Tibial nerve (tissue), 4 donors: ENCODE measurements at places on chromosomes 5 and 9.

GRCh38 chr9:91395106-91395552, 28.5 kb downstream of the NFIL3 start:
- no peak overlapping the region for H3K4me3 ChIP-seq
- H3K27me3 ChIP-seq, result no peaks in the 10 kb centered on the region
- no peak for DNase-seq
- no peaks in the 10 kb centered on the region for H3K4me1 ChIP-seq

- no peak overlapping the region for H3K27ac ChIP-seq
- no peaks in the 10 kb centered on the region for H3K27me3 ChIP-seq
- H3K4me1 ChIP-seq, result no peaks in the 10 kb centered on the region
- no peak for DNase-seq
- H3K4me3 ChIP-seq, result no peak overlapping the region
Observed at GRCh38 chr5:50328193-50328729, 112.8 kb downstream of the EMB start.

GRCh38 chr9:125513303-125513667, 193.7 kb downstream of the MAPKAP1 start:
- no peaks in the 10 kb centered on the region for H3K36me3 ChIP-seq
- no peak overlapping the region for H3K4me3 ChIP-seq
- no peak for DNase-seq
- no peaks in the 10 kb centered on the region for H3K27me3 ChIP-seq

DNA sequence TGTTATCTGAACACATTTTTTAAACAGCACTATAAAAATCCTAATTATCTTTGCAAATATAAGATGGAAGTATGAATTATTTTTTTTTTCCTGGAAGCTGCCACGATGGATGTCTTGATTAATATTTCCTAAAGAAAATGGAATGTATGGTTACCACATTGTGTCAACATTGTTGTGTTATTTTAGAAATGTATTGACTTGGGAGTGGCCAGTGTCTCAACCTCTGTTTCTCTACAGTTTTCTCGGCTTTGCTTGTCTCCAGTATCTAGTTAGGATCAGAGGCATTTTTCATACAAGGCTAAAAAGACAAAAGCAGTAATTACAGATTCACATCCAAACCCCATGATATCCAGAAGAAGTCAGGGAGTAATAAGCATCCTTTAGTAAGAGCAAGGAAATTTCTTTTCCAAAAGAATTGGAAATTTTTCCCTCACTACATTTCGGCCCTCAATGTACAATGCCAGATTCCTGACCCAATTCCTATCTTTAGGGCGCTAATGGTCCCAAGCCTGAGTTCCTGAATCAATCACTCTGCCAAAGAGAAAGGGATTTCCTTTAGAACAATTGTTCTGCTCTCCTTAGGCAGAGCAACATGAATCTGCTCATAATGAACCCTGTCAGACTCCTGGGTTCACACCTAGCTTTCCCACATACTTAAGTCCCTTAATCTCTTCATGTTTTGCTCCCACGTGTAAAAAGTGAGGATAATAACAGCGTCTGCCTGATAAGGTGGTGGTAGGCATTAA, 111.7 kb downstream of the EDIL3 start:
- H3K27me3 ChIP-seq, result no peaks in the 10 kb centered on the region
- H3K4me3 ChIP-seq, result no peak overlapping the region
- no peaks in the 10 kb centered on the region for H3K36me3 ChIP-seq
- DNase-seq, result no peak

GRCh38 chr5:124728968-124729332, 17.5 kb downstream of the ZNF608 start:
- H3K36me3 ChIP-seq, result no peaks in the 10 kb centered on the region
- no peak overlapping the region for H3K27ac ChIP-seq

- DNase-seq, result no peak
- no peaks in the 10 kb centered on the region for H3K4me1 ChIP-seq
- H3K4me3 ChIP-seq, result no peak overlapping the region
- H3K27ac ChIP-seq, result no peak overlapping the region
- no peaks in the 10 kb centered on the region for H3K36me3 ChIP-seq
Observed at GRCh38 chr9:75957116-75957515, 66.6 kb downstream of the PCSK5 start.

DNA sequence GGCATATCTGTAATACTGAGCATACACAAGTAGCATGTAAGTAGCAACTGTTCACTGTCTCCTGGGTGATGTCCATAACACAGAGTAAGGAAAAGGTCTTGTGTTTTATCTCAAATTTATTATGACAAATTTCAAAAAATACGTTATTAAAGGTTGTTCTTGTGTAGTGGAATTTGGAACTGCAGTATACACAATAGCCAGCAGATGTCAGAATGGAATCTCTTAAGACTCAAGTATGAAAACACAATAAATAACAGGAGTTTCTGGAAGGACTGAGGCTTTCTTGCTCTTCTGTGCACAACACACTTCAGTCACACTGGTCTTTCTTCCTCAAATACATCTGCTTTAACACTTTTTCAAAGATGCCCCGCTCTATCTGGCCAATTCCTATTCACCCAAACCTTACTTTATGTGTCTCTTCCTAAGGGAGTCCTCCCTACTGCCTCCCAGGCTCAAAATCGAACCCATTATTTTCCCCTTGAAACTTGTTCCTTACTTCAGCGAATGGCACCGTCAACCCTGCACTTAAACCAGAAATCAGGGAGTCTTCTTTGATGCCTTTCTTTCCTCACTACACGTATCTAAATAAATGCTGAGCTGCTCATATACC, 6.5 kb upstream of the FBXO10 start:
- H3K27ac ChIP-seq, result no peak overlapping the region
- peaks cover 56% of the 10 kb centered on the region for H3K36me3 ChIP-seq
- peaks cover 6% of the 10 kb centered on the region for H3K4me1 ChIP-seq
- no peaks in the 10 kb centered on the region for H3K27me3 ChIP-seq

DNA sequence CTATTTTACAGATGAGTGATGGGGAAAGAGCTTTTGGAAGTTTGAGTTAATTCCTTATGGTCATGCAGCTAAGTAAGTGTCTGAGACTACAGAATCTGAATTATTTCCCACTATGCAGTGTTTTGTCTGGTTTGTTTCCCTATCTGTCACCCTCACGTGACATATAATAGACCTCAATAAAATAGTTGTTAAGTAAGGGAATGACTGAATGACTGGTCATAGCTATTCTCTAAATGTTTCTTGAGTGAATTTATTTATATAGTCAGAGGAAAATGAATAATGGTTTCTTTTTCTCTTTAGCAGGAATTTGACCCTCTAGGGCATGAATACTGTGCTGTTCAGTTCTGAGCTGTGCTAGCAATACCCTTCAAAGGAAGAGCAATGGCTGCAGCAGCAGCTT, 10.3 kb downstream of the TRIM32 start:
- H3K4me1 ChIP-seq, result no peaks in the 10 kb centered on the region
- H3K27ac ChIP-seq, result no peak overlapping the region
- H3K36me3 ChIP-seq, result peaks cover 60% of the 10 kb centered on the region
- no peaks in the 10 kb centered on the region for H3K27me3 ChIP-seq
- no peak overlapping the region for H3K4me3 ChIP-seq

DNA sequence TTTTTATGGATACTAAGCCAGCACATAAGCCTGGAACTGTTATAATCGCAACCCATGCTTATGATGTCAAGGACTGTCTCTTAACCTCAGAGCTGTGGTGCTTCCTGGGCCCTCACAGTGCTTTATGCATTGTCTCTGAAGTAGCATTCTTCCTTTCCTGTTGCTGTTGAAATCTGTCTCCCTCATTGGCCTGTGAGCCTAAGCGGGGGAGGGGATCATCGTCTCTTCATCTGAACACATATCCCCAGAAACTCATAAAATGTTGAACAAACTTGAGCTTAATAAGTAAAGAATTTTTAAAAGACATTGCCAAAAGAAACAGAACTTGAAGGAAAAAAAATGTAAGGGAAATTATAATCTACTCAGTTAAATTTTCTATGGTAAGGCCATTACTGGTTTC, 80.3 kb downstream of the SGCD start:
- H3K4me3 ChIP-seq, result no peak overlapping the region
- no peak for DNase-seq
- no peak overlapping the region for H3K27ac ChIP-seq
- no peaks in the 10 kb centered on the region for H3K36me3 ChIP-seq
- H3K4me1 ChIP-seq, result peaks cover 17% of the 10 kb centered on the region

GRCh38 chr9:130689937-130690700, 3.5 kb upstream of the EXOSC2 start:
- H3K27ac ChIP-seq, result peak overlapping the region; percentile 75
- H3K36me3 ChIP-seq, result no peaks in the 10 kb centered on the region
- peak; percentile 42 for DNase-seq
- H3K4me1 ChIP-seq, result peaks cover 15% of the 10 kb centered on the region
- peak overlapping the region; percentile 50 for H3K4me3 ChIP-seq

- no peaks in the 10 kb centered on the region for H3K36me3 ChIP-seq
- no peak for DNase-seq
- H3K4me3 ChIP-seq, result no peak overlapping the region
- H3K27ac ChIP-seq, result no peak overlapping the region
- H3K4me1 ChIP-seq, result no peaks in the 10 kb centered on the region
- H3K27me3 ChIP-seq, result no peaks in the 10 kb centered on the region
Observed at GRCh38 chr5:122929001-122929400, 83.6 kb downstream of the SNX24 start.

- H3K4me3 ChIP-seq, result no peak overlapping the region
- no peak for DNase-seq
- H3K4me1 ChIP-seq, result no peaks in the 10 kb centered on the region
- H3K27me3 ChIP-seq, result no peaks in the 10 kb centered on the region
Observed at GRCh38 chr5:61587125-61587524, 255.1 kb downstream of the ZSWIM6 start.

DNA sequence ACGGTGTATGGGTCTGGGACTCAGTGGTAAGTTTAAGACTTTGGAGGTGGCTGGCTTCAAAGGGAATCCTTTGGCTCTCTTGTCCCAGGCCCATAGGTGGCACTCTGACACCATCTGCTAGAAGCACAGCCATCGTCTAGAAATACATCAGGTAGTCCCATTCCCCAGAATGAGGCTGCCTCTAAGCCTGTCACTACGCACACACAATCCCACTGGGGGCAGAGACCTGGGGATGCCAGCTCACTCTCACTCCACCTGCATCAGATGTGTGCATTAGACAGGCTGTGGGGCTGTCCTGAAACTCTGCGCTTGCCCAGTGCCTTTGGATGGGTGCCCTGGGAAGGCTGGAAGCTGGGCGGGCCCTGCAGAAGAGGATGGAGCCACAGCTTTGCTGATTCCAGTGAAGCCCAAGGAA, 127.5 kb upstream of the PANK3 start:
- no peaks in the 10 kb centered on the region for H3K27me3 ChIP-seq
- DNase-seq, result no peak
- no peak overlapping the region for H3K27ac ChIP-seq
- H3K36me3 ChIP-seq, result no peaks in the 10 kb centered on the region
- H3K4me1 ChIP-seq, result no peaks in the 10 kb centered on the region
- H3K4me3 ChIP-seq, result no peak overlapping the region

DNA sequence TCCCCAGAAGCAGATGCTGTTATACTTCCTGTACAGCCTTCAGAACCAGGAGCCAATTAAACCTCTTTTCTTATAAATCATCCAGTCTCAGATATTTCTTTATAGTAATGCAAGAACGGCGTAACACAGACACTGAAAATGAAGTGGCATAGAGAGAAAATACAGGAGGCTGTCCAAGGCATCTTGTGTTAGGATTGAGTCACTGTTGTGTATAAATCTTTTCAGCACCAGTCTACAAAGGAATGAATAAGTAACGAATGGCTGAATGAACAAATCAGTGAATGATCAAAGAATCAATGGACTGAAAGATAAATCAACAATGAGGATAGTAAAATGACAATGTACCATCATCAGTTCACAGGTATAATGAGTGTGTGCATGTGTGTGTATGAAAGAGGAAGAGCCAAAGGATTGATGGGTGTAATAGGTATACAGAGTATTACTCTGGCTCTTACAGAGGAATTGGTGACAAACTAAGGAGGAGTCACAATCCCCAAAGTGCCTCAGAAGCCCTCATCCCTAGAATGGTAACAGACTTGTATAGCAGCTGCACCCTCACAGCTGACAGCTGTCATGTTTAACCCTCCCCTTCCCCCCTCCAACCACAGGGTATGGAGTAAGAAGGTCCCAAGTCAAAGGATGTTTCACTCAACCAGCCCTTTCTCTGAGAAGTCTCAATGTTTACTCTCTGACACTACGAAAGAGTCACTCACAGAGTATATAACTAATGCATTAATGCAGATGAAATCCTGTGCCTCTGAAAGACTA, 29.8 kb upstream of the MIER3 start:
- H3K4me1 ChIP-seq, result no peaks in the 10 kb centered on the region
- H3K27ac ChIP-seq, result no peak overlapping the region
- DNase-seq, result no peak
- no peaks in the 10 kb centered on the region for H3K36me3 ChIP-seq

DNA sequence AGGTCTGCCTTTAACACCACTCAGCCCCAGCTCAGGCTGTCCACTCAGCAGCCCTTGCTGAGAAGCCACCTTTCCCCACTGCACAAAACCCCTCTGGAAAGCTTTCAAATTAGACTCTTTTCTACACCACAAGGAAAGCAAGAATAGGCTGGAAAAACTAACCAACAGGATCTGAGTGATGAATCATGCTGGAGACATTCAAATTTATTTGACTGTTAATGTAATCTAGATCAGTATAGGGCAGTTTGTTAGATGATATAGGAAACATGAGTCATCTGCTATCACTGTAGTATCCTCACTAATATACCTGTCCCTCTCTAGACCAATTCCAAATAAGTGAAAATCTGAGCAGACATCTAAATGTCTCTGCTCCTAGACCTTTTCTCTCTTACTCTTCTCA, 127.8 kb upstream of the PAM start:
- H3K36me3 ChIP-seq, result no peaks in the 10 kb centered on the region
- no peaks in the 10 kb centered on the region for H3K4me1 ChIP-seq
- DNase-seq, result no peak
- no peak overlapping the region for H3K4me3 ChIP-seq

GRCh38 chr5:34509392-34509791, 146.7 kb upstream of the RAI14 start:
- no peak overlapping the region for H3K4me3 ChIP-seq
- no peak for DNase-seq
- peak overlapping the region; percentile 71 for H3K27ac ChIP-seq

DNA sequence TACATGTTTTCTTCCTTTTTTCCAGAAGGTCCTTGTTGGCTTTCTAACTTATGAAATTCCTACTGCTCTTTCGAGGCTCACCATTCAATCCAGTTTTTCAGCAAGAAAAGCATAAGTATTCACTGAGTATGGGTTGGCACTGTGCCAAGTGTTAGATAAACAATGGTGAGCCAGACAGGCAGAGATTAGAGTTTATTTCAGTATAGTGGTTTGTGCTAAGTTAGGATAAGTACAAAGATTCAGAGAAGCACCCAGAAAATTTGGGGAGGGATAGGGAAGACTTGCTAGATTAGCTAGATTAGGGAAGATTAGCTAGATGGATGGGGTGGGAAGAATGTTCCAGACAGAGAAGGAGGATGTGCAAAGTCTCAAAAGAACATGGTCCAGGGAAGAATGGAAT, 122.9 kb downstream of the OXCT1 start:
- H3K27me3 ChIP-seq, result no peaks in the 10 kb centered on the region
- no peak overlapping the region for H3K27ac ChIP-seq
- H3K4me1 ChIP-seq, result no peaks in the 10 kb centered on the region
- no peak for DNase-seq
- H3K36me3 ChIP-seq, result peaks cover 40% of the 10 kb centered on the region

- H3K27ac ChIP-seq, result no peak overlapping the region
- DNase-seq, result no peak
- peaks cover 6% of the 10 kb centered on the region for H3K27me3 ChIP-seq
- no peak overlapping the region for H3K4me3 ChIP-seq
- no peaks in the 10 kb centered on the region for H3K36me3 ChIP-seq
Observed at GRCh38 chr5:173318330-173318729, 9.9 kb downstream of the STC2 start.
